ENCODE measurements at places on chromosomes 1 and 21.

DNA sequence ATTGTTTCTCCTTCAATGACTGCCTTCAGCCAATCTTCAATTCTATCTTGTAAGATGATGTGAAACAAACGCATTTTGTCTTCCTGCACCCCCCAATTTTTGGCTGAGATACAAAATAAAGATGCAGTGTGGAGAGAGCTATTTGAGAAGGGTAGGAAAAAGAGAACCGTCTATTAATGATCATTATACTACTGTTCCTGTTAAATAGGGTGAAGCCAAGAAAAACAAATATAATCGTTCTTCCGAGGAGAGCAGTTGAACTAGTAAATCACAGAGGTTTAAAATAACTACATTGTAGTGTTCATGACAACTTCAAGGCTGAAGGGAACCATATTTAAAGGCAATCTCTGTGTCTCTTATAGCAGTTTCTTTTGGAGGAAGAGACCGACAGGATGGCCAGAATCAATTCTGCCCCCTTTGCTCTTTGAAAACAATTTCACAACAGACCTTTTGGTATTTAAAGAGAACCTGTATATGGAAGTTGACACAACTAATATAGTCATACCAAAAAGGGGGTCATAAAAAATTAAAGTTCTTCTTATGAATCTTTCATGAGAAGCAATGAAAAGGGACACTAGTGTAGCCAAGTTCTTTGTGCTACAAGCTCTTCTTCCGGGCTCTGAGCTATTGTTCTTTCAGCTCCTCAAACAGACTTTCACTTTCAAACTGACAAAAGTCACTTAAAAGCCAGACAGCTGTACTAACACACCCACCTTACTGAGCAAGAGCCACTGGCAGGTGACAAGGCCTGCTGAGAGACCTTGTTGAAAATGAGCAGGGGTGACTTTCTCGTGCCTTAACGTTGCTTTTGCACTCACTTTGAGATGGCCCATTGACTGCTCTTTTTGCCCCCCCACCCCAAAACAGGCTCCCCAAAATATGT is 30.9 kb downstream of the PROX1 start:
- DNase-seq: no peak

DNA sequence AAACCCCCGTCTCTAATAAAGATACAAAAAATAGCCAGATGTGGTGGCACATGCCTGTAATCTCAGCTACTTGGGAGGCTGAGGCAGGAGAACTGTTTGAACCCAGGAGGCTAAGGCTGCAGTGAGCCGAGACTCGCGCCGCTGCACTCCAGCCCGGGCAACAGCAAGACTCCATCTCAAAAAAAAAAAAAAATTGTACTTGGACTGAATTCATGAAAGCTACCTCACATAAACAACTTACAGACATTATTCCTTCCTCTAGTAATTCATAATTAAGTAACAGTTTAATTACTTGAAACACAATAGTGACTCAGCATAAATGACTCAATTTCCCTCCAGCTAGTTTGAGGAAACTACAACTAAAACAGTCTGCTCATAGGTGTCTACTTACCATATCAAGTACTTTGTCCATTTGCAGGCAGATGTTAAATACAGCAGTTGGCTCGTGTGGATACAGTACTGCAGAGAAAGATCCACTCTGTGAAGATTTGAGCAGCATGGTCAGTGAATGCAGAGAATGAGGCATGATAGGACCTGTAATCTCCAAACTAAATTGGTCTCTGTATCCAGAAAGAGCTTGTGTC is 9.4 kb downstream of the DONSON start:
- DNase-seq: peak; percentile 23

GRCh38 chr1:78854556-78854955 is 152.0 kb downstream of the ADGRL4 start:
- no peak for DNase-seq

DNA sequence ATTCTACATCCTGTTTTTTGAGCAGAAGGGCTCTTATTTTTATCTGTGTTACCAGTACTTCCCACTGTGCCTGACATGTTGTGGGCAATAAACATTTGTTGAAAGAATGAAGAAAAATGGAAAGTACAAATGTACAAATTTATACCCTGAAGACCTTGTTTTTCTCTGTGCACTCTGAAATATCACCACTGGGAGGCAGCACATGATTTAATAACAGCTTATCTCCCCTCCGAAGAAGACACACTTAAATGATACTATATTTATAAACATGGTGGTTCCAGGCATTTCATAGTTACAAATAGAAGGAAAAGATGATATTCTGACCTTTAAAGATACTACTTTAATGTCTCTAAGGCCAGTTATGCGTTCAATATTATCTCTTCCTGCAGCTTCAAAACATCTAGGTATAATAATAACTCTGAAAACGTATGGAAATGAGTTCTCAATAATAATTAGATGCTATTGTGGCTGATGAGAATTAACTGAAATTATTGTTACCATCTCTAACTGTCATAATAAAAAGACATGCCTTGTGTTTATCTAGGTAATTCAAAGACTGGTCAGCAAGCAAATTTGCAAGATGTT is 12.8 kb downstream of the DYNLT5 start:
- DNase-seq: peak; percentile 85

GRCh38 chr1:165631342-165632151 is 513 bp downstream of the MGST3 start:
- DNase-seq: peak; percentile 90

DNA sequence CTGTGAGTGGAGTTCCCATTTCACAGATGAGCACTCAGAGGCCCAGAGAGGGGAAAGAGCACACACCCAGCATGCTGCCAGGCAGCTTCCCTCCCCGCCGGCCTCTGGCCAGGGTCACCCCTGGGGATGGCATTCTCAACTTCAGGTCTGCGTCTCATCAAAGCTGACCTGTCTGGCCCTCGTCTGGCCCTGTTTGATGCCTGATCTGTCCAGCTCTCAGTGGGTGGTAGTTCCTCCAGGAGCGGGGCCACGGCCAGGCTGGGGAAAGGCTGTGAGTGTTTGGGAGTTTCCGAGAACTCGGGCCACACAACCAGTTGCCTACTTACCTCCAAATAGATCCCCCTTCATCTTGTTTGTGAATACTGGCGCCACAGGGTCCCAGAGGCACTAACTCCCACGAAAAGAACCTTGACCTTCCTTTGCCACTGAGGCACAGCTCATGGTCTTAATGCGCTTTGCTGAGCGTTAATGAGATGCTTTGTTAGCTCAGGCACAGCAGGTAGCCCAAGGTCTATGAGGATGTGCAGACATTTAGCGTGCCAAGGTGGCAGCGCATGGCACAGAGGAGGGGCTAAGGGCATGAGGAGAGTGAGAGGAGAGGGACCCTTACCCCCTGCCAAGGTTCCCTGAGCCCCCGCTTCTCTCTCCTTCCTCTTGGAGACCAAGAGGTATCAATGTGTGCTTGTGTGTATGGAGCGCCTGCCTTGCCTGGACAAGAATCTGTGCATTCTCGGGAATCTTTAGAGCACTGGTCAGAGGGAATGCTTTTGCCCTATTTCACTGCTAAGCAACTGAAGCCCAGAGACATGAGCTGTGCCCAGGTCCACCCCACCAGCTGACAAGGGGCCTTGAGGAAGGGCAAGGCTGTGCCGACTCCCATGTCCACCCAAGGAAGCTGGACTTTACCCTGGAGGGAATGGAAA is 61.2 kb downstream of the DISP3 start:
- no peak for DNase-seq

GRCh38 chr21:16455978-16456377 is 726.2 kb downstream of the USP25 start:
- no peak for DNase-seq

Measured in erythroblast (primary cell).